ENCODE measurements at places on chromosomes 16 and 17.

DNA sequence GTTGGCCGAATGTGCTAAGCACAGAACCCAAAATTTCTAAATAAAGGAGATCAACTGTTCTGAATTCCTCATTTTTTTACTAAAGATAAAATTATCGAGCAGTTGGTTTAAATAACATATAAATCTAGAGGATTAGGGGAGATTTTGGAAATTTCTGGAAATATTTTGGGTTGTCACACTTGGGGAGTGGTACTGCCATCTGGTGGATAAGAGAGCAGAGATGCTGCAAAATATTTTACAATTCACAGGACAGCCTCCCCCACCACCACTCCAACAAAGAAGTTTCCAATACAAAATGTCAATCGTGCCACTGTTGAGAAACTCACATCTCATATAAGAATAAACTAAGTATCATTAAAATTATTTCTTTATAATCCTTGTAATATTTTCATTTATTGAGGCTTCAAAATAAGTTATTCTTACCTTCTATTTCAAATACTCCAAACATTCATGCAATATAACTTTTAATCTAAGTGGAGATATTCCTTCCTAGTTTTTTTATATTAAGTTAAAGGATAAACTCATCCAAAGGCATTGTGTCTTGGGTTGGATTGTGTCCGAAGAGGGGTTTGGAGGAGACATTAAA lies 17.0 kb upstream of the ABCA8 start:
- DNase-seq = no peak

- no peak for DNase-seq
Measured at GRCh38 chr16:85479972-85480726, 133.0 kb upstream of the GSE1 start.

DNA sequence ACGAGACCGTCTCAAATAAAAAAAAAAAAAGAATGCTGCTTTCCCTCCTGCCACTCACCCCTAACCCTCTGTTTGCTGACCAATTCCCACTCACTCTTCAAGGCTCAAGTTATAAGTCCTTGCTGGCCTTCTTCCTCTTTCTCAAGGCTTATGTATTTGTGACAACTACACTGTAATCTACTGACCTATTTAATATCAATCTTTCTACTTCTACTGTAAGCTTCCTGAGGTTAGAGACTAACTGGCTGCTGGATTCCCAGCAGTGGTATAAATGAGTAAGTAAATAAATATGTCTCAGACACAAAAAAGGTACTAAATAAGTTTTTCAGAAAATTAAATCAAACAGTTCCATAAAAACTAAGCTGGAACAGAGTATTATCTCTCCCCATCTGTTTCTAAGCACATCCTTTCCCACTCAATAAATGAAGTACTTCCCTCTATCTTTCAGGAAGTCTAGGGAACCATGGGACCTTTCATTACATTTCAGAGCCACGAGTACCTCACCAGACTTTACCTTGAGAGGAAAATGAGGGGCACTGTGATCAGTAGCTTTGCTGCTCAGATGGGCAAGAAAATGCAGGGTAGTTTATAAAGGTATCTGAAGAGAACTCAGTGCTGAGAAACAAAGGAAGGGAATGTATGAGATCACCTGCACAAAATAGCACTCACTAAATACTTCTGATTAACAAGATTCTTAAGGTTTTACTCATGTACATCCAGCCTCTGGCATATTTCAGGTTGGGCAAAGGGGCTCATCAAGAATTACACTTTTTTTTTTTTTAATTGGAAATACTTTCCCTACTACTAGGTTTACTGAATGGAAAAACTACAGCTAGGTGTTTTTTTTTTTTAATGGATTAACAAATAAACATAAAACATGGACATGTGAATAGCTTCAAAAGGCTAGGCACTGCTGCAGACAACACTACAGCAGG lies 10.8 kb downstream of the SSH2 start:
- DNase-seq = no peak

- no peak for DNase-seq
Measured at GRCh38 chr16:48350736-48351135, 34.5 kb downstream of the SIAH1 start.

Measured in activated T-helper 1 cell treated with anti-CD3 and anti-CD28 coated beads, Interleukin-2, amount 50 U/mL, for 16 hours (primary cell).